ENCODE measurements at places on chromosomes 5 and 9.

DNA sequence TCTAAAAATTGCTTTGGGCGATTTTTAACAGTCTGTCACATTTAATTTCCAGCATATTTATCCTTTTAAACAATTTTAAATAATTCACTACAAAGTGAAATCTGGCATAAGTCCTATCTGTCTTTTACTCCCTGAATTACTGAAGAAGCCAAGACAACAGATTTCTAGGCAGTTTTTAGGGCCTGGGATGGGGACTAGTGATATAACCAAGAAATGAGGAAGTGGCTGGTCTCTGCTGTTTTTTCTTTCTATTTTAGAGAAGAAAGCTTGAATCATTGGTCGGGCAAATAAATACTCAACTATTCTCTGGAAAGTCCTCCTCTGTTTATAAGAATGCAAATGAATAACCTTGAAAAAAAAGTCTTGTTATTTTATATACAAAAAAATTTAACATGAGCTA is 79.7 kb upstream of the SSBP2 start:
- DNase-seq, result no peak

- DNase-seq, result no peak
These were observed 14.0 kb downstream of the OR13J1 start for GRCh38 chr9:35856206-35856605.

GRCh38 chr5:71573591-71573990 is 13.5 kb upstream of the MCCC2 start:
- no peak for DNase-seq

DNA sequence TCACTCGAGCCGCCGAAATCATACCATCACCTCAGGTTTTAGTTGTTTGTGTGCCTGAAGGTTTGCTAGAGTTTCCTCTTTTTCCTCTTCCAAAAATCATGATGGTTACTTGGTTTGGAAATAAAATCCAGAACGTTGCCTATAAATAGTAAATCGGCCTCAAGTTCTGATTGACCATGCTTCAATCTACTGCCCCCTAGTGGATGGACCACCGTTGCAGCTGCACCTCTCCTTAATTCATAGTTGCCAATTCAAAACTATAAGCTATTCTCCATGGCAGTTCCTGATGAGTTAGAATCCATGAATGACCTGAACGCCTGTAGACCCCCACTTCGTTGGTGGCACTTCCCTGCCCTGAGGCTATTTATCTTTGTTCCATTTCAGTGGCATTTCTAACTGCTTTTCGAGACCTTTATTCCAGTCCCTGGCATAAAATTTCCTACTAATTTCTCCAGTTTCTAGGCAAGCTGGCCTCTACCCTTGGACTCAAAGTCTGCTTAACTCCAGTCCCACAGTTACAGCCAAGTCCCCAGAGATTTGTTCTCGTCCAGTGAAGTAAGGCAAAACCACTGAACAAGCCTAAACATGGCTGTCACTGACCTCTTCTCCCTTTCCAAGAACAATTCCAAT is 422.6 kb downstream of the EFNA5 start:
- peak; percentile 60 for DNase-seq

- no peak for DNase-seq
These were observed 4.8 kb downstream of the MSX2 start for GRCh38 chr5:174729075-174729680.

- DNase-seq, result peak; percentile 34
These were observed 33.6 kb downstream of the TNFAIP8 start for GRCh38 chr5:119389288-119390030.

DNA sequence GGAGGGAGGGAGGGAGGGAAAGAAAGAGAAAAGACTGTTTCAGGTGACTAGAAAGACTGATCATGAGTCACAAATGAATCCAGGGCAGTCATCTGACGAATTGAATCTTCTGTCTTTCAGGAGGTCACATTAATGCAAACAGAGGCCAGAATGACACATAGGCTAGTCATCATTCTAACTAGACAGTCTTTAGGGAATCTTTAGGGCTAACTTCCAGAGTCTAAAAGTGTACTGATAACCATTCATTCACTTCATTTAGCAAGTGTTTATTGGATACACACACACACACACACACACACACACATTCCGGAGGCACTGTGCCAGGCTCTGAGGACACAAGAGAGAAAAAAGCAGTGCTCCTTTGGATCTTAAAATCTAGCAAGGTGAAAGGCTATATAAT is 156.7 kb downstream of the EBF1 start:
- DNase-seq, result peak; percentile 83

GRCh38 chr5:128572051-128572929 is 34.2 kb upstream of the FBN2 start:
- DNase-seq, result no peak

DNA sequence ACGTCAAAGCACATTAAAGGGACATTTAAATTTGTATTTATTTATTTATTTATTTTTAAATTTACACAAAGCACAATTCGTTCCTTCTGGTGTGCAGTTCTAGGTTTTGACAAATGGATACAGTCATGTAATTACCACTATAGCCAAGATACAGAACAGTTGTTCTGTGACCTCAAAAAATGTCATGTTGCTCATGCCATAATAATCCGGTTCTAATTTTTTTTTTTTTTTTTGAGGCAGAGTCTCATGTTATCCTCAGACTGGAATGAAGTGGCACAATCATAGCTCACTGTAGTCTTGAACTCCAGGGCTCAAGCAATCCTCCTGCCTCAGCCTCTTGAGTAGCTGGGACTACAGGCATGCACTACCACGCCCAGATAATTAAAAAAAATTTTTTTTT is 7.8 kb downstream of the IGFBPL1 start:
- no peak for DNase-seq

GRCh38 chr9:125440411-125440810 is 178.8 kb downstream of the GAPVD1 start:
- no peak for DNase-seq

DNA sequence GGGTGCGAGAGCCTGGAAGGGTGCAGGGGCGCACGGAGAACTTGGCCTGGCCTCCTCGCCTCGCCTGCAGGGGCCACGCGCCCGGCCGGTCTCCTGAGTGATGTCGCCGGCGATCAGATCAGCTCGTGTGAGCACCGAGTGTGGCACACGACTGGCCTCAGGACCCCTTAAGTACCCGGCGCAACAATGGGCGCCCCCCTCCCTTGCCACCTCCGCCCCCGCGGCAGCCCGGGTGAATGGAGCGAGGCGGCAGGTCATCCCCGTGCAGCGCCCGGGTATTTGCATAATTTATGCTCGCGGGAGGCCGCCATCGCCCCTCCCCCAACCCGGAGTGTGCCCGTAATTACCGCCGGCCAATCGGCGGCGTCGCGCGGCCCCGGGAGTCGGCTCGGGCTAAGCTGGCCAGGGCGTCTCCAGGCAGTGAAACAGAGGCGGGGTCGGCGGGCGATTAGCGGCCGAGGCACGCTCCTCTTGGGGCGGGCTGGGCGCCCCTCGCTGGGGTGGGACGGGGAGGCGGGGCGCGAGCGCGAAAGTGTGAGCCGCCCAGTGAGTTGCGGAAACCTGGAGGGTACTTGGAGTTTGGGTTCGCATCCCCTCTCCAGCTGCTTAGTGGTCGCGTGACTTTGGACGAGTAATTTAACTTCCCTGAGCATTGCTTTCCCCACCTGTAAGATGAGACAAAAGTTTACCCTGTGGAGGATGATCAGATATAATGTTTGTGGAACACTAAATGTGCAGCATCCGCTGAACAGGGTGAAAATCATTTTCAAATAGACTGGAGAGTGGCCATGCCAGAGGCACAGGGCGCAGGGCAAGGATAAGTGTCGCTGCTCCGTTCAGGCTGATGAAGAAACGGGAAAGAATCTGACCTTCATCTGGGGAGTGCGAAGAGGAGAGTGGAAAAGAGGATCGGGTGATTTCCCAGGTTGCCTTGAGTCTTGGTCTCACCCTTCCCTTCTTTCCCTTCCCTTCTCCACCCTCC is at the start of gene NEUROG1:
Gene NEUROG1, minus strand, starts transcription at position 145 of the 982 bp plus-strand sequence. CDS start 274 bp downstream, outside the sequence.
- peak; percentile 26 for DNase-seq

DNA sequence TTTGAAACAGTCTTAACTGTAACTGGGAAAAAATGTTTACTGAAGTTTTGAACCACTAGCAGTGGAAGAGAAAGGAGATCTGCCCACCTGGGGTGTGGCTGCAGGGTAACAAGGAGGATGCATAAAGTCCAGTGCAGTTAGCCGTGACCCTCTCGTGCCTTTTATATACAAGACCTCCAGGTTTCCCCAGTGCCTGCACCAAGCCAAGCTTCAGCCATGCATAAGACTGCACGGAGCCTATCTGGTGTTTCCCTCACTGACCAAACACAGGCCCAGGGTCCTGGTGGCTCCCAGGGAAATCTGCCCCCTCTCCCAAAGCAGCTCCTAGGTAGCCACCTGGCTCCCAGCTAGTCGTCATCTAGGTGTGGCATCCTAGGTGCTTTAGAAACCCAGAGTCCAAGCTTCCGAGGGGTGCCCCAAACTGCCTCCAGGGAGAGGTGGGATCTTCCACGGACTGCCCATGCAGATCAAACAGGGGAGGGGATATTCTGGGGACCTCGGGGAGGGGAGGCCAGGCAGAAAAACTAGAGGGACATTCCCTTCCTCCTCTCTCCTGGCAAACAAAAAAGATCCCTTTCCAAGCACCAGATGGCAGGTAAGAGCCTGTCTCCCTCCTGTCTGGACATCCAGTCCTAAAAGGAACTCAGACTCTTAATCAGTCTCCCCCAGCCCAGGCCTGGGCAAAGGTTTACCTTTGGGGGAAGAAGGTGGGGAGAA is 2.7 kb downstream of the SHB start:
- DNase-seq, result peak; percentile 33

DNA sequence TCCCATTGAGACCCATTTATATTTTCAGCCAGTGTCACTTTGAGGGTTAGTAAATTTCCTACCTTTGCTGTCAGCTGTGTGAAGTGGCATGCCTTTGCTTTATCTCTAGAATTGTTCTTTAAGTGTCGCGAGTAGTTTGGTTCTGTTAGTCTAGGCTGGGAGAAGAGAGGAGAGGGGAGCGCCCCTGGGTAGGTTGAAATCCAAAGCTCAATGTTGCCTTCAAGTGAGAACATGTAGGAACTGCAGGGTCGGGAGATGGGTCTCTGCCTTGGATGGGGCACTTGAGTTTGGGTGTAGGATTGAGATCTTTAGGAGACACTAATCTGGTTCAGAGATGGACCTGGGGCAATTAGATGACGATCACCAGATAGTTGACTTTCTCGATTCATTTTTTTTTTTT is 46.3 kb downstream of the STC2 start:
- no peak for DNase-seq

DNA sequence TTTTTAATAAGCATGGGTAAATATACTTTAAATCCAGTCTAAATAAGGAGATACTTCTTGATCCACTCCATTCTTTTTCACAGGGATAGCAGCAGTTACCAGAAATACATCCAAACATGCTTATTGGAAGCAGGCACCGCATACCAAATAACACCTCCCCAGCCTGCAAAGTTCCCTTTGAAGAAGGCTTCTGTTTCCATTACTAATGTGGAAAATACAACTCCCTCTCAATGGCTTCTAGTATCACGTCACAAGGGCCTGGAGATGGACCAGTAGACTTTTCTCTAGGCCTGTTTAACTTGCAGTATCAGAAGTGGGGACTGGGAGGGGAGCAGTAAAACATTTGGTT is 20.8 kb downstream of the TMEM245 start:
- DNase-seq, result no peak

GRCh38 chr5:3092211-3092610 is 340.7 kb upstream of the IRX2 start:
- no peak for DNase-seq

DNA sequence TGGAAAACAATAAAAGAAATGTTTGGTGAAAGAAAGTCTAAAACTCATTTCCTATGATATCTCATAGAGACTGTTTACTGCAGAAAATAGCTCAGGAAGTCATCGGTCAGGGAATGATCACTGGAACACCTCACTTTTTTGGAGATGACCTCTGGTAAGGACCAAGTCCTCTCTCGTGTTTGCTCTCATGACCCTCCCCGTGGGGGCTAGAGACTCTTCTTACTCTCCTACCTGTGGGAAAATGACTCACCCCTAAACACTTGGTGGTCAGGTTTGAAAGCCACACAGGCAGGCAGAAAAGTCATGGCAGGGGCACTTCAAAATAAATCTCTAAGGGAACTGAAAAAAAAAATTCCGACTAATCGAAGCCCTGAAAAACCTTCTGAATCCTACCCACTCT is 48.2 kb downstream of the FAM240B start:
- peak; percentile 73 for DNase-seq

DNA sequence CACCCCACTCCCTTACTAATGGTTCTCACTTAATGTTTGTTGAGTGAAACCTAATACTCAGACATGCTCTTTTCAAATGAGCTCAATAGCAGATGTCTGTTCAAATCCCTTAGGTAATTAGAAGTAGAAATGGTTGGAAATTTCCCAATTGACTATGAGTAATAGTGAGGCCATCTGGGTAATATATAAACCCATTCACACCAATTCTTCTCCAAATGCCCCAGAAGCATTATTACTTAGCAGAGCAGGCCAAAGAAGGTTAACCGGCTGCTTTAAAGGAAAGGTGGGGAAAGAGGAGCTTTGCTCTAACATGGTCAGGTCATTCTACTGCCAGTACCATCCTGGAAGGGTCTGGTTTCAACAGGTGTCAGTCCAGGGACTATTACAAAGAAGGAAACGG is 119.5 kb upstream of the MTAP start:
- no peak for DNase-seq

DNA sequence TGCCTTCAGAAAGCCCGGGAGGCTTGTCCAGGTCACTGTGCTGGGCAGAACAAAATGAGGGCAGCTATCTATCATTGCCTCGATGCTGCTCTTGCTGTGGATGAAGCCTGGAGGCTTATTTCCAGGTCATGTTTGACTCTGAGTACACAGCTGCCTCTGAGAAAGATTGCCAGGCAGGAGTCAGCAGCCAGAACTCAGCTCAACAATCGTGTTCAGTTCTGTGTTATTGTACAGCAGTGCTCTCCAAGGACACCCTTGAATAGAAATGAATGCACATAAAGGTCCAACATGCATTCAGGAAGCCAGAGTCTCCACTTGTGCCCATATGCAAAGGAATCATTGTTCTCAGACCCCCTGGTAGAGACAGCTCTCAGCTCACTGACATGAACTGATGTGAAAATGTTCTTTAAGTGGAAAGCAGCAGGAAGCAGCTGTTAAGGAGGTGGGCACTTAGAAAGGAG is 61.7 kb upstream of the ZFR start:
- DNase-seq, result no peak

DNA sequence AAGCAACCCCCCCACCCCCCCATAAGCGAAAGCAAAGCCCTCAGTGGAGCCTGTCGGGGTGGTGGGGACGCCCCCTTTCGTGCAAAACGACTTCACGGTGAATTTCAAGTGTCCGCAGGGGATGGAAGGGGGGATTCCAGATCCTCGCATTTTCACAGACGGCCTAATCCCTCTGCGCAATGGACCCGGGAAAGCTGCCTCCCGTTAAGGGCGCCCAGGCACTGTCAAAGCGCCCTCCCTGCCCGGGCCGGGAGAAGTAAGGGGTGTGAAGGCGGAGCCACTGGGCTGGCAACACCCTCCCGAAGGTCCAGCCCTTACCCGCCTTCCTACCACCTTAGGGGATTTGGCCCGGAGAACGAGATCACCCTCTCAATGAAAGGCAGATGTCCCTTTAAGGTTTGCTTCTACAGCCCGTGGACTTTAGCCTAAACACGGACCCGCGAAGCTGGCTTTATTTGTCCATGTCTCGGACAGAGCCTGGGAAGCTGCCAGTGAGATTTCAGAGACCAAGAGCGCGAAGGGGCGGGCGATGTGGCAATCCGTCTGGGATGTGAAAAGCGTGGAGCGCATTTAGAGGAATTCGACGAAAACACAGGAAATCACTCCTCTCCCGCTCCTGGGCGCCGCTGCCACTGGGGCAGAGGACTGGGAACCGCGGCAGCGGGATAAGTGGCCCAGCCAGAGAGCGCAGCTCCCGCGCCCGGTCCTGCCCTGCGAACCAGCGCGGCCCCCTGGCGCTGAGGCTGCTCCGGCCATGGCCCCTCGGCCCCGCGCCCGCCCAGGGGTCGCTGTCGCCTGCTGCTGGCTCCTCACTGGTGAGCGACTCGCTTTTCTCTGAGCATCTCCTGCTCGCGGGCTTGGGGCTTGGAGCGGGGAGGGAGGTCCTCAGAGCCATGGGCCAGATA is at the start of the genes ITGA1 and PELO:
Gene ITGA1, plus strand, starts transcription at position 317 of the 905 bp plus-strand sequence. Its CDS starts 438 bp downstream, at position 755.
Gene PELO, plus strand, starts transcription at position 317 of the 905 bp plus-strand sequence. CDS start 12,479 bp downstream, outside the sequence.
- DNase-seq, result peak; percentile 86

Data from Daoy (cell line).